ENCODE measurements at places on chromosomes 4 and X. TPM values are rescaled to one million over a fixed set of nuclear protein-coding genes. Genes with fewer than 3 reads are reported as not detected.

The FGD1 gene
- 0.05 TPM for total RNA-seq

- H3K4me3 ChIP-seq, result no peak overlapping the region
- DNase-seq, result no peak
- H3K36me3 ChIP-seq, result peaks cover 4% of the 10 kb centered on the region
- H3K27me3 ChIP-seq, result no peaks in the 10 kb centered on the region
Observed at GRCh38 chrX:71298119-71298518, 3.4 kb upstream of the ITGB1BP2 start.

DNA sequence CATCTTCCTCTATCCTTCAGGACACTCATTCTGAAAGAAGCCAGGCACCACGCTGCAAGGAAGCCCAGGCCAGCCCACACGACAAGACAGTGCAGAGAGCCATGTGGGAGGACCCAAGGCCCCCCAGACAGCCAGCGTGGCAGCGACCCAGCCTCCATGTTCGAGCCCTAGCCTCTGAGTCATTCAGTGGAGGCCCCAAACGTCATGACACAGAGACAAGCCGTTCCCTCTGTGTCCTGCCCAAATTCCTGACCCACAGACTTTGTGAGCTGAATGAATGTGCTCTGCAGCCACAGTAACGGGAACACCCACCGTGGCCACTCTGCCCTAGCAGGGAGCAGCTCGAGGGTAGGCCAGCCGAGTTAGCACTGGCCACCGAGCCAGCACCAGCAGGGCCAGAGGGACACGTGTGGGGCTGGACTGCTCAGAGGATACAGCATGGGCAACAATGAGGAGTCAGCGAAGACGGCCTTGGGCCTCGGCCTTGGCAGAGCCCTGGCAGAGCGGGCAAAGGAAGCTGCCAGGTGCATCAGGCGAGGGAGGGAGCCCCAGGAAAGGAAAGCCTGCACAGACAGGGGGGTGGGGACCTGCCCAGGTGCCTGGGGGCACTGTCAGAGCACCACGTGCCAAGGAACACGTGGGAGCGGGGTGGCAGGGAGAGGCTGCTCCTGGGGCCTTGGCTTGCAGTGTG, 8.6 kb downstream of the BLOC1S4 start:
- H3K4me1 ChIP-seq, result peaks cover 8% of the 10 kb centered on the region
- H3K27me3 ChIP-seq, result no peaks in the 10 kb centered on the region
- DNase-seq, result no peak
- no peak overlapping the region for H3K4me3 ChIP-seq

- no peak overlapping the region for H3K4me3 ChIP-seq
- H3K4me1 ChIP-seq, result peaks cover 6% of the 10 kb centered on the region
- H3K27me3 ChIP-seq, result peaks cover 10% of the 10 kb centered on the region
- H3K36me3 ChIP-seq, result no peaks in the 10 kb centered on the region
Observed at GRCh38 chr4:114108869-114109268, 129.4 kb upstream of the ARSJ start.

DNA sequence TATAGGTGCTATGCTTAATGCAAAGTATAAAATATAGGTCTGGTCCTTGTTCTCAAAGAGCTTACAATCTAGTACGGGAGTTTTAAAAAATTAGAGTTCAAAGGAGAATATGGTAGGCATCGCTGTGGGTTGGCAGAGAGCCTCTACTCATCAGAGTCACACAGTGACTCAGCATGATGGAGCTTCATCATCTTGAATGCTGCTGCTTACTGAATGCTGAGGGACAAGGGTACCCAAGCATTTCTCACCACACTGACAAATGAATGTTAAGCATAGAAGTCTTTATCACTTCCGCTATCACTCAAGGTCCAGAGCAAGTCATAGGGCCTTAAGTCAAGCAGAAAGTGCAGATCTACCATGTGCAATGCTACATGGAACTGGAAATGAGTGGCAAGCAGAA, 268.6 kb upstream of the IGFBP7 start:
- no peaks in the 10 kb centered on the region for H3K27me3 ChIP-seq
- no peak for DNase-seq
- no peaks in the 10 kb centered on the region for H3K36me3 ChIP-seq
- H3K4me3 ChIP-seq, result no peak overlapping the region
- H3K4me1 ChIP-seq, result no peaks in the 10 kb centered on the region

- no peak overlapping the region for H3K27ac ChIP-seq
- peaks cover 13% of the 10 kb centered on the region for H3K27me3 ChIP-seq
- DNase-seq, result no peak
- H3K36me3 ChIP-seq, result peaks cover 2% of the 10 kb centered on the region
- H3K4me1 ChIP-seq, result peaks cover 2% of the 10 kb centered on the region
- no peak overlapping the region for H3K4me3 ChIP-seq
Observed at GRCh38 chr4:4368809-4369580, 17.9 kb upstream of the NSG1 start.

- H3K4me1 ChIP-seq, result peaks cover 2% of the 10 kb centered on the region
- H3K4me3 ChIP-seq, result no peak overlapping the region
- no peak overlapping the region for H3K27ac ChIP-seq
- H3K27me3 ChIP-seq, result peaks cover 12% of the 10 kb centered on the region
- DNase-seq, result no peak
- H3K36me3 ChIP-seq, result no peaks in the 10 kb centered on the region
Observed at GRCh38 chr4:123862812-123863211, 466.2 kb downstream of the SPRY1 start.

DNA sequence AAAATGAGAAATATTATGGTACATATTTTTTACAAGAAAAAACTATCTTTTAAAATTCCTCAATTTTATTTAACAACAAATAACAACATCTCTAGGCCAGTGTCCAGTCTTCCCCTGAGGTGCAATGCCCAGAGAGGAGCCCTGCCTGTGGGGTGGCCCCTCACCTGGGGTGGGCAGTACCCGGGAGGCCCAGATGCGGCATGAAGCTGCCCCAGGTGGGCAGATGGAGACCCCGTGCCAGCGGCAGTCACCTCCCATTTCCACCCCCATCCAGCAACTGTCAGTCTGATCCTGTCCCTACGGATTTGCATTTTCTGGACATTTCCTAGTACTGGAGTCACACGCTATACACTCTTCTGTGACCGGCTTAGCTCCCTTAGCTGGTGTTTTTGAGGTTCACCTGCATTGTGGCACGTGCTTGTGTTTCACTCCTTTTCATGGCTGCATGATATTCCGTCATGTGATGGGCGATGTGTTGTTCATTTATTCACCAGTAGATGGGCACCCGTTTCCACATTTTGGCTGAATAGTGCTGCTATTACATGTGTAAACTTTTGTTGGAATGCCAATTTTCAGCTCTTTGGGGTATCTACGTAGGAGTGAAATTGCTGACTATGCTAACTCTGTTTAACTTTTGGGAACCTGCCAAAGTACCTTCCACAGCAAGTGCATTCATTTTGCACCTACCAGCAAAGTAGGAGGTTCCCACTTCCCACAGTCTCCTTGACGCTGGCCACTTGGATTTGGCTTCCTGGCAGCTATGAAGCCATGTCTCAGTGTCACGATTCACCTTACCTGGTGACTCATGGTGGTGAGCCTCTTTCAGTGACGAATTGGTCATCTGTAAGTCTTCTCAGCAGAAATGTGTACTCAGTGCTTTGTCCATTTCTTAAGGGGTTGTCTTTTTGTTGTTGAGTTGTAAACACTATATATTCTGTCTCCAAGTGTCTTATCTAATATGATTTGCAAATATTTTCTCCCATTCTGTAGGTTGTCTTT, 11.7 kb upstream of the MAEA start:
- DNase-seq, result no peak
- H3K36me3 ChIP-seq, result no peaks in the 10 kb centered on the region
- no peak overlapping the region for H3K4me3 ChIP-seq
- H3K27ac ChIP-seq, result no peak overlapping the region
- H3K27me3 ChIP-seq, result peaks cover 5% of the 10 kb centered on the region
- H3K4me1 ChIP-seq, result peaks cover 5% of the 10 kb centered on the region

Measured in T-helper 17 cell (primary cell).